ENCODE measurements at places on chromosomes 6 and 20.
A peak's percentile ranks its signal among the peaks of the same experiment; 100 is the strongest.

DNA sequence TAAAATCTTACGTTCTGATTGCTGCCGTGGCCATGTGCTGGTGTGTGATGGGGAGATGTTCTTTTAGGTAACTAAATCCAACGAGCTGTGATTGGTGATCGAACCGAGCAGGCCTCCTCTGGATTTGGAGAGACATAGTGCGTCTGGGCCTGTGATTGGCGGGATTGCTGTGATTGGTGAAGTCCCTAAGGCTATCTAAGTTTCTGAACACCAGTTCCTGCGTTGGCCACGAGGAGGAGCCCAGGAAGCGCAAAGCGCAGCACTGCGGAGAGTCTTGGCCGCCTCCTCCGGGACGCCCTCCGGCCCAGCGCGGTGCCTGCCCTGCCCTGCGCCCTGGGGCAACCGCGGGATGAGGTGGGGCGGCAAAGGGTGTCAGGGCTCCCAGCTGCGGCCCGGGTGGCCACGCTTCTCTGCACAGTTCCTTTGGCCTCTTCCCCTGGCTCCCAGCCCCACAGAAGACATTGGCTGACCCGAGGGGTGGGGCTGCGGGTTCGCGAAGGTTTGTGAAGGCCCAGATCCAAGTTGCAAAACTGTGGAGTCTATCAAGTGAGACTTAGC, 33.0 kb downstream of the HNF4A start:
- peak; percentile 47 for DNase-seq

DNA sequence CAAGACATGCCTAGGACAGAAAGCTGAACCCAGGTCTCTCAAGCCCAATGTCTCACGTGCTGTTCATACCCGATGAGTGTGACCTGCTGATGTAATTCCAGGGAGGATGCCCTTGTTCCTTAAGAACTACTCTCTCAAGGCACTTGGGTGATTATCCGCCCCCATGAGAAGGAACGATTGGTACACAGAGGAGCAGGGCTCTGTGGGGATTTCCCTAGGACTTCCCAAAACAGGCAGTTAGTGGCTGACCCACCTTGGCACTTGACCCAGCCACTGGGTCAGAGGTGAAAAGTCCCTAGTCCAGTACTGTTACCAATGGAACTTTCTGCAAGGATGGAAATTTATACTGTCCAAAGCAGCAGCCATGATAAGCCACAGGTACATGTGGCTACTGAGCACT, 9.2 kb upstream of the BPIFB6 start:
- DNase-seq: no peak

DNA sequence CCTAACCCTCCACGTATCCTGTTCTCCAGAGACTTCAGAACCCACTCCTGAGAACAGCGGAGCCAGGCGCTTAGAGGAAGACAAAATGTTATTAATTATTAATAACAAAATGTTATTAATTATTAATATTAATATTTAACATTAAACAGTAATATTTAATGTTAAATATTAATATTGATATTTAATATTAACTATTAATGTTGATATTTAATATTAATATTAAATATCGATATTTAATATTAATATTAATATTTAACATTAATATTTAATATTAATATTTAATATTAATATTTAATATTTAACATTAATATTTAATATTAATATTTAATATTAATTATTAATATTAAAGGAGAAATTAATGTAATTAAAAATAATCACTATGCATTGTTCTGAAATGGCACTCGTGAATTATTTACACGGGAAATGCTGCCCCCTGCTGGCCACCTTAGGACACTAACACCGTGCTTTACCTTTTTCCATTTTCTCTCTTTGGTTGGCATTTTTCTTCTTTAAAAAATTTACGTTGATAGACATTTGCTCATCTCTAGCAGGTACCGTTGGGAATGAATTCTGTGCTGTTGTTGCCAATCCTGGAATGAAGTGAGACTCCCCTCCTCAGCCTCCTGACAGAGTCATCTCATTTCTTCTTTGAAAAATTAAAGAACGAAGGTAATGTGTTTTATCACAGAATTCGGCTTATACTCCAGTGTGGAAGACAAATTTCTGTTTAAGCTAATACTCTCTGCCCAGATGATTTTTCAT, 7.5 kb upstream of the GGTLC1 start:
- DNase-seq: no peak

DNA sequence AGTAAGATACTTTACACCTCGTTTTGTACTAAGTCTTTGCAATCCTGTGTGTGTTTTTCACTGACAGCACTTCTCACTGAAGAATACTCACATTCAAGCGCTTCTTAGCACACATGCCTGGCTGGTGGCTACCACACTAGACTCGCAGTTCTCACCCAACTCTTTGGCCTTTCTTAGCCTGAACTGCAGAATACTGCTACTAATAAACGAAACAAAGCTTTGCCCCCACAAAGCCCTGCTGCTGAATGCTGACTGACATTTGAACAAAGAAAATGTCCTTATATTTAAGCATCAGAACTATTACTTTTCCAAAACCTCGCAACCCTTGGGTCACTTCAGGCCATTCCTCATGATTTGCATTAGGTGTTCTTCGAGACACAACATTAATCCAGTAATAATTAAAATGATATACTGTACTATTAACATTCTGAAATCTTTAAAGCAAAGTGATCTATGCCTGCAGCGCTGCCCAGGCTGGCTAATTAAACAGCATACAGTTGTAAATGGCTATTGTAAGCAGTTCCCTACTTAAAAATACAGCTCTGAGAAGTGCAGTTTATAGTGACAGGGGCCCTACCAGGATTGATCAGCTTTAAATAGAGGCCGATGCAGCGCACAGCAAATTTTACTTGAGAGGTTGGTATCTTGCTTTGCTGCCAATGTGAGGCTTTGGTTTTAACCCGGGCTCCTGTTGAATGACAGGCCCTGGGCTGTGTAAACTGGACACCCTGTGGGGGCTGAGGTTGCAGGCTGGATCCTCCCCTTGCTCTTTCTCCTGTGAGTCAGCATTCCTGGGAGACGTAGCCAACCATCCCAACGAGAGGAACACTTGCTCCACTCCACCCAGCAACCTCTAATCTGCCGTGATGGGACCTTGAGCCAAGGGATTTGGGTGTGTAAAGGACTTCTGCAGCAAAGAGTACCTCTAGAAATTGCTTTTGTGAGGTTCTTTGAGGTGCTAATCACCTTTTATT, 899.0 kb downstream of the TFAP2A start:
- DNase-seq: no peak

DNA sequence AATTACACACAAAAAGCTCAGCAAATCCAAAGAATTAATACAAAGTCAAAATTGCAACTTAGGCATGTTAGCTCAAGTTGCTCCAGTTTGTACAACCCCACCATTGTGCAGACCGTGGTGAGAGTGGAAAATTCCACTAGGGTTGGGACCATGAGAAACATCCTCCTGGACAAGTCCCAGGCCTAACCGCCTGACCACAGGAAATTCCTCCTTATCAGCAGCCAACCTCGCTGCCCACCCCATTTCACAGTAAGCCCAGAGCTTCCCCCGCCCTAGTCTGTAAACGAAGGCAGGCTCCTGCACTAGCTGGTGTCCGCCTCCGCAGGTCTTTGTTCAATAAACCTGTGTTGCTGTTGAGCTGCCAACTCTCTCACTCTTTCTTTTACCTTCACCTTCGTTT, 1023.3 kb downstream of the EYS start:
- DNase-seq: no peak

GRCh38 chr20:18252597-18253451, 35.5 kb upstream of the ZNF133 start:
- no peak for DNase-seq

DNA sequence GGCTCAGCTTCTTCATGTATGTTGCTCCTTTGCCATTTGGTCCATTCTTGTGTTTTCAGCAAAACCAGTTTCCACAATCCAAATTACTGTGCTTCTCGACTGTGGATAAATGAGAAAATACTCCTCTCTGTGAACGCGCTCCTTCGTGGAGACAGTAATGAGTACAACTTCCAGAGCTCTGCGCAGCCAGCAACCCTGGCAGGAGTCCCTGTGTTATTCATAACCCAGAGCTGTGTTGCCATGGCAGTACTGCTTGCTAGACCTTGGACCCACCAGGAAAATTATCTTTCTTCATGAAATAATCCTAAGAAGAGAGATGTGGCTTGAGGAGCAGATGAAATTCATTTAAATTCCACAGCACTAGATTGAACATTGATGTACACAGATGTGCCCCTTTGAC, 73.7 kb downstream of the SLC22A3 start:
- no peak for DNase-seq

GRCh38 chr20:11364736-11365135, 553.0 kb upstream of the BTBD3 start:
- DNase-seq: no peak

DNA sequence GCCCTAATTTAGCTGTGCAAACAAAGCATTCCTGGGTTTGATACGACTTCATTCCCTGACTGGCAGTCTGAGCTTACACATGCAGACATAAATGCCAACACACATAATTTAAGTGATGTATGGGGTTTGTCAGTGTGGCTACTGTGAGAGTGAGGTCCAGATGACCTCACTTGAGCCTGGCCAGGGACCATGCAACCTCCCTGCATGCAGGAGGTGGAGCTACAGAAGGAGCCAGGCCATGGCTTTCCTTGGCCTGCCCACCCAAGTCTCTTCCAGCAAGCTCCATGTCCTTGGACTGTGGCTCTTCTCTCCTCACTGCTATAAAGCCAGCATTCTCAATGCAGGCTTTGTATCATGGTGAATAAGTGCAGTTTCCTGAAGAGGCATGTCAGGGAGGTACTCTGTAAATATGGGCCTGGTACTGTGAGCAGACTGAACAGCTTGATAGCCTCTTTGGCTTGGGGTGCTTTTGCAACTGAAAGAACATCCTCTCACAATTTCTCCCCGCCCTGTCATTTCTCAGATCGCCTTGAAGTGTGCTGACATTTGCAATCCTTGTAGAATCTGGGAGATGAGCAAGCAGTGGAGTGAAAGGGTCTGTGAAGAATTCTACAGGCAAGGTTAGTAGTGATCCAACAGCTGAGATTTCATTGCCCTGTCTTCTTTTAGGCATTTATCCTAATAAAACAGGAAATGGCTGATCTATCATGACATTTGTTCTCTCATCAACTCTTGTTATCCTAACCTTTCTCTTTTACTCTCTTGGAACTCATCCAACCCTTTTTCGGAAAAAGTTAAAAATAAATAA, 69.2 kb downstream of the MTFR2 start:
- no peak for DNase-seq

DNA sequence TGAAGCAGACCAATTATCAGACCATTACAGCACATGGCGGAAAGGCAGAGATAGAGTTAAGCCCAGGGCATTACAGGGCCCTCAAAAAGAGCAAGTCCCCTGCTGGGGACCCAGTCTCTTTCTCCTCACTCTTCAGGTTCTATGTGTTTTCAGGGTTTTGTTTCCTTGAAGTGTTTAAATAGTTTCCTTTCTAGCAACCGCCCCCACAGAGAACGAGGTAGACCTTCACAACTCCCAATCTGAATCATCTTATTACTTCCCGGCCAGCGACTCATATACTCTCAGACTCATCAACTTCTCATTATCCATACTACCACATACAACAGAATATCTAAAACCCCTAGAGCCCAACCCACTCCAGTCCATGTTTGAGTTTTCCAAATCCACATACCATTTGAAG, 526.6 kb upstream of the ARID1B start:
- DNase-seq: no peak

- no peak for DNase-seq
These were observed 140.3 kb downstream of the FLRT3 start for GRCh38 chr20:14197097-14197496.

DNA sequence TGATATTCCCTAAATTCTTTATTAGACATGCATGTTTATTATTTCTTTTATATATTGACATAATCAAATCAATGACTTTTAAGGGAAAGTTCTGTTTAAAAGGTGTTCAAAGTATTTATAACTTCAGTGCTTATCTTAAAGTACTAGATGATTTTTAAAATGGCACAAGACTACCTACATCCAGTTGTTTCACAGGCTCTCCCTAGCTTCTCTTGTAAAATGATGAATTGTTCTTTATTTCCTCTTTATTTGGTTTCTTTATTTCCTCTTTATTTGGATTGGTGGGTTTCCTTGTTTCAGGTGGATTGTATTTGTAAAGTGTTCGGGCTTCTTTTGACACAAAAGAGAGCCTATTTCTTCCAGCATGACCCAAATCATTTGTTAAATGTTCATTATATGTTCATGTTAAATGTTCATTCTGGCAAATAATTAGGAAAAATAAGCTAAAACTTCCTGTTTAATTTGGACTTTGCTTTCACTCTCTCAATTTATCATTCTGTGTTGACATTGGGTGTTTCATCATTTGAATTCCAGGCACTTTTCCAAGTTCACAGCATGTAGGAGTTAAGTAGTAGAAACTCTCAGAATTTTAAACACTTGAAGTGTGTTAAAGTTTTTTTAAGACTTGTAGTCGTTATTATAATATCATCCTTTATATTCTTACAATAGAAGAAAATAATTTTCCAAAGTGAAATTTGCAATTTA, 24.6 kb downstream of the MLIP start:
- DNase-seq: no peak

GRCh38 chr6:11824986-11825385, 46.4 kb upstream of the ADTRP start:
- DNase-seq: no peak

DNA sequence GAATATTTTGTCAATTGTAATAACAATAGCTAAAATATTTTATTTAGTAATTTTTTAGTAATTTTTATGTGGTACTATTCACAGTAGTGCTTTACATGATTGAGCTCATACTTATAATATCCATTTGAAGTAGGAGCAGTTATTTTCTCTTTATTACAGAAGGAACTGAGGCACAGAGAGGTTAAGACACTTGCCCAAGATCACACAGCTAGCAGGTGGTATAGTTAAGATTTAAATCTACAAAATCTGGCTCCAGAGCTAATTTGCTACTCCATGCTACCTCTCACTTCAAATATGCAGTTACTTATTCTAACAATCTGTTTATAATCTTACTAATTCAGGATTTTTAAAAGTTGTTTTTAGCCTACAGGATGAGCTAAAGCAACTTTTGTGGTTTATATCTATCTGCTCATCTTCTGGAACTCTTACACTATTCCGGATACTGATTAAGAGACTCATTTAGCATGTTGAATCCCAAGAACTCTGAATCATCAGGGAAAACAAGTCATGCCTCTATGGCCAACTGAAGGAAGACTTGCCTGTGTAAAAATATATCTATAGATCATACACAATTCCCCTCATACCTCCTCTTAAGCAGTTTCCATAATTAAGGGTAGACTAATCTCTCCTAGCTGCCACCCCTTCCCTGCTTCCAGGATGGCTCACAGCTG, 324.2 kb downstream of the UBE3D start:
- DNase-seq: no peak

DNA sequence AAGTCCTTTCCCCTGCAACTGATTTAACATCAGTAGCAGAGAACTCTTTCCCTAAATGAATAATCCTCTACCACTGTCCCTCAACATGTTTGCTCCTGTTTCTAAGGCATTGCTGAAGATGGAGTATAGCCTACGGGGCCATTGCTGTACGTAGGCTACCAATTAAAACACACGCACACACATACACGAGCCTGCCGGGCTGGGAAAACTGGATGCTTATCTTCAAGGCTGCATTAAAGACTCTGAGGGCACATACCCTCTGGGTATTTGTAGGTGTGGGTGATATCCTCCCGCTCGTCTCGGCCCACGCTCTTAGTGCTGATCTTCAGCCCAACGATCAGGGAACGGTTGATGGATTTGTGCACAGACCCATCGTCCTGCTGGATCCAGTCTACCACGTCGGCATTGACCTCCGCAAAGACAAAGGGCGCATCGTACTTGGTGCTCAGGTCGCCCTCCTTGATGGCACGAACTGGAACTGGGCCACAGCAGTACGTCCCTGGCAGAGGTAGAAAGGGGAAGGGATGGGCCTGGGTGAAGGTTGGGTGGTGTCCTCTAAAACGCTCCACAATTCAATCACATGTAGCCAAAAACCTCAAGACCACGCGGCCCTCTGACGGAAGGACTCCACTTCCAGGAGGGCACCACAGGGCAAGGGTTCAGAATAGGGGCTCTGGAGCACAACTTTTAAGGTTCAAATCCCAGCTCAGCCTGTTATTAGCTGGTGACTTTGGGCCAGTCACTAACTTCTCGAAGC, 25.7 kb downstream of the TGM2 start:
- DNase-seq: no peak

Data from D721Med (cell line).